NCI-H1105 (cell line): ENCODE measurements at places on chromosomes 6 and 20.

DNA sequence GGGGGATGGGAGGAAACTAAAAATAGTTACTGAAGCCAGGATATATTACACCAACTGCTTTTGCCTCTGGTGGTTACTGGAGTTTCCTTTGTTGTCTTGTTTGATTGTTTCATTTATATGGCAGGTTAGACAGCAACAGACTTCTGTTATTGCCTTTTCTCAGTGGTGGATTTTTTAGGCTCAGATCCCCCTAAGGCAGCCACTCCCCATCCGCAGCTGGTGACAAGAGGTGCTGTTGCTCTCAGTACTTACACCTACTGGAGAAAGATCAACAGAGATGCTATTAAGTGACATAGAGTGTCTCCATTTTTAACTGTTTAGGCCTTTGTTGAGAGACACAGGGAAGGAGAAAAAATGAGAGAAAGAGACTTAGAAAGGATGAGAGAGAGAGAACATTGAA, 552.1 kb downstream of the PKHD1 start:
- DNase-seq = no peak

GRCh38 chr20:53736122-53736756, 142.6 kb upstream of the ZNF217 start:
- DNase-seq = peak; percentile 62

- no peak for DNase-seq
Observed at GRCh38 chr20:45104786-45105185, 3.9 kb upstream of the KCNS1 start.

DNA sequence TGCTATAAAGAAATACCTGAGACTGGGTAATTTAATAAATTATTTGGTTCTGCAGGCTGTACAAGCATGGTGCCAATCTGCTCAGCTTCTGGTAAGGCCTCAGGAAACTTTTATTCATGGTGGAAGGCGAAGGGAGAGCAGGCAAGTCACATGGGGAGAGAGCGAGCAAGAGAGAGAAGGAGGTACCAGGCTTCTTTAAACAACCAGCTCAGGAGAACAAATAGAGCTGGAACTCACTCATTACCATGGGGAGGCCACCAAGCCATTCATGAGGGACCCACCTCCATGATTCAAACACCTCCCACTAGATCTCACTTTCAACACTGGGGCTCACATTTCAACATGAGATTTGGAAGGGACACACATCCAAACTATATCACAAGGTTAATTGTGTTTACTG, 44.9 kb upstream of the CRISP1 start:
- no peak for DNase-seq

- DNase-seq = no peak
Observed at GRCh38 chr6:111666847-111667246, 61.2 kb upstream of the TRAF3IP2 start.

GRCh38 chr6:116682334-116682712, 1.3 kb downstream of the KPNA5 start:
- DNase-seq = peak; percentile 14

GRCh38 chr20:63519668-63520503, 679 bp upstream of the PPDPF start:
- DNase-seq = peak; percentile 49

- no peak for DNase-seq
Observed at GRCh38 chr6:149939356-149939648, 2.5 kb upstream of the ULBP2 start.

- peak; percentile 78 for DNase-seq
Observed at GRCh38 chr20:19888269-19888671, 128.9 kb upstream of the NAA20 start.

- DNase-seq = no peak
Observed at GRCh38 chr6:157281570-157281969, 41.7 kb downstream of the TMEM242 start.

- DNase-seq = no peak
Observed at GRCh38 chr6:9252799-9253198, 817.5 kb upstream of the SLC35B3 start.

DNA sequence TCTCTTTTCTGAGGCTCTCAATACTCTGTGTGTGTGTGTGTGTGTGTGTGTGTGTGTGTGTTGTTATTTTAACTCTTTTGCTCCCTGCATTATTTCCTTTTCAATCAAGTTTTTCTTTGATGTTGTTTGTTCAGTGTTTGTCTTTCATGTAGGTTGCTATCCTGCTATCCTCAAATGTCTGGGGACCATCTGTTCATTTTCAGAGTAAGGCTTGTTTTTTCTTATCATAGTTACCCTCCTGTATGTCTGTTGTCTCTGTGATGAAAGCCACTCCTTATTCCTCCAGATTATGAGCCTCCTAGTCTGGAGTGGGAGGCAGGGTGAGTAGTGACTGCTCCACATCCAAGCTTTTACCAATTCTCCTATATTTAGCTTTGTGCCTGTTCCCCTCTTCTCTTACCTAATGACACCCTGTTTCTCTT, 9.2 kb downstream of the ENPP3 start:
- no peak for DNase-seq
